ENCODE measurements at places on chromosomes 2 and 18.

DNA sequence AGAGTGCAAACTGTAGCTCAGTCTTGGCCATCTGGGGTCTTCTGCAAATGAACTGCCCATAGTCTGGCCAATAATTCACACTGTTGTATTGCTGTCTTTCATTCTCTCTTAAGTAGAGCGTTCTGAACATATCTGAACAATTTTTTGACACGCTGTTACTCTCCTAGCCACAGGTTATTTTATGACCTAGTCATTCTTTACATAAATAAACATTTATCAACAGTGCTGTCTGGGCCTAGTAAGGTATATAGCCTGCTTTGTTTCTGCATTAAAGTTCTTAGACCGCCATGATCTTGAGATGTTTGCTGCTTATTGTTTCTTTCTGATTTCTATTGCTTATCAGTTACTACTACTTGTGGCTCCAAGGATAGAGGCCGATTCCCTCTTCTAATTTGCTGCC, 226.4 kb downstream of the NEDD4L start:
- no peak for DNase-seq

- DNase-seq: no peak
These were observed 326.9 kb upstream of the UBE2E3 start for GRCh38 chr2:180653481-180653880.

GRCh38 chr18:45169610-45170009, 445.7 kb upstream of the SLC14A2 start:
- no peak for DNase-seq

GRCh38 chr2:230991598-230991997, 4.3 kb upstream of the SPATA3 start:
- DNase-seq: no peak

DNA sequence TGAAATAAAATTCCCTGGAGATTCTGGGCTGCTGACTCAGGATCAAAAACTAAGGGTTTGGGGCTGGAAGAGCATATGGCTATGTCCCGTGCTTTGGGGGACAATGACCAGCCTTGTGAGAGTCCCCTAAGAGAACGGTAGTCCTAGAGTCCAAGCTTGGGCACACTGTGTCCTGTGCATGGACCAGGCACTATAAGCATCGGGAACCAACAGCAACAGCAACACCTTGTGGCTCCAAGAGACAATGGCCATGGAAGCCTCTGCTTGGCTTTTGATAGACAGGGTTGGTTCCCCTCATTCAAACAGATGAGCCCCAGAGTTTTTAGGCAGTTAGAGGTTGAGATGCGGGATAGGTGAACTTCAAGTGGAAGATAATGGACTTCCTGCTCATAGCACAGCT, 294.4 kb upstream of the CHAC2 start:
- no peak for DNase-seq

DNA sequence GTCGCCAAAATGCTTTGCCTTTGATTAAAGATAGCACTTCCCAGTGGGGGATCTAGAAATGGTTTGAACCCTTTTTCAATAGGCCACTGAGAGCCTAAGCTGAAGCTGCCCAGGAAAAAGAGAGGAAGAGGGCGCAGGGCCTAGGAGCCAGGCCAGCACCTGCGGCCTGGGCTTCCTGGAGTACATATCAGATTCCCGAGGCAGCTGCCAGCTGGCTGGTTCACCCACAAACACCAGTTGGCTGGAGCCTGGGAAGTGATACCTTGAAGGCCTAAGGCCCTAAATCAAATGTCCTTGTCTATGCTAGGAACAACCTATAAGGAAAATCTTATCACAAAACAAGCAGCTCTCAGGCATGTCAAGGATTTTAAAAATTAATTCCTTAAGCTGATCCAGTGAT, 37.1 kb downstream of the ANKRD44 start:
- no peak for DNase-seq

GRCh38 chr2:12606472-12607000, 110.2 kb upstream of the TRIB2 start:
- DNase-seq: no peak

DNA sequence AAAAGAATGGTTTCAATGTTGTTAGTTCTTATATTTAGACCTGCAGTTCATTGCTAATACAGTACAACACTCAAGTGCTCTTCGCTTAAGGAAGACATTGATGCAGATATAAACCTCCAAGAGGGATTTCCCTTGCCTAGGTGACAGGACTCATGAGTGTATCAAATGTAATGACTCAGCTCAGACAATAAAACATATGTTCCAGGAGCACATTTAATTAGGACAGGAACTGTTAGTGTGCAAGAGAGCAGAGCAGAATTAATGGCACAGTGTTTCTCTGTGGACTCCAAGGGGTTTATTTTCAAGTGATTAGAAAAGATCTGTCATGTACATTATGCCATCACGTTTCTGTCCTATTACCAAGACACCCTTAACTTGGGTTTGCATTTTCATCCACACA, 375.0 kb downstream of the LRRTM4 start:
- DNase-seq: no peak

DNA sequence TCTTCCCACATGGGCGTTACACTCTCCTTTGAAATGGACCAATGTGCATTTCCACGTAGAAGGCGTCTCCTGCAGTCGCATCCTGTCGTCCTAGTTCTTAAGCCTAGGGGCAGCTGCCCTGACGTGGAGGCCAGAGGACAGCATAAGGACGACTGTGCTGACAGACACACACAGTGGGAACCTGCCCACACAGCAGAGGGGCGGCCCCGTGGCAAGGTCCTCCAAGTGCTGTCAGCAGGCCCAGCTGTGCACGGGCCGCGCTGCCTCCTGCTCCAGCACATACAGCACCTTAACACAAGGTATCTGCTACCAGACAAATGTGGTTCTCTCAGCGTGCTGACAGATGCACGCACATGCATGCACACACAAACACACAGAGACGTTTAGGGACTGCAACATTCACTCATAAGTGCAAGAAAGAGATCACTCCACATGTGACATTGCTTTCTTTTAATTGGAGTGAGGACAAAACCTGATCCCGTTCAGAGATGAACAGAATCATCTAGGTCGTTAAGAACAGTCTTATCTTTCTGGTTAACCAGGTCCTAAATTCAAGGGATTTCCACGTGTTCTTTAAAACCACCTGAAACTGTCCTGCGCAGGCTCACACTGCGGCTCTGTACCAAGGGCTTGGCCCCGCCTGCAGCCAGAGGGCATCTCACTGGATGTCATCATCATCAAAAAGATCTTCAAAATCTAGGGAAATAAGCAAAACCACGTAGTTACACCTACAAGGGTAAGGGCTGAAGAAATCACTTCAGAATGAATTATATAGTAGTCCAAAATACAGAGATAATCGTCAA, 5.5 kb downstream of the COPS9 start:
- DNase-seq: no peak

GRCh38 chr18:39494211-39494896, 1928.8 kb upstream of the CELF4 start:
- no peak for DNase-seq

DNA sequence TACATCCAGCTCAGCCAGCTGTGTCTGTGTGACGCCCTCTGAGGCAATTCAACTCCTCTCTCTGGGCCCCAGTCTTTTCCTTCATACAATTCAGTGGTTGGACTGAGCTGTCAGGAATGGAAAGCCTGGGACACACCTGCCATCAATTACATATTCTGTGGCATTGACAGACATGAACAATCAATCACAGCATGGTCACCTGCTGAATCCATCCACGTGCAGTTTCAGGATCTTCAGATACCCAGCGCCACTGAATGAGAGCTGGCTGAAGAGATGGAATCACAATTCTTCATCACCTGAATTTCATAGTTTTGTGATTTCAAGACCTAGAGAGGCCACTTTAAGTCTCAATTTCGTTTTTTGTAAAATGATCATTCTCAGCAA, 5.1 kb downstream of the ADRA2B start:
- no peak for DNase-seq

DNA sequence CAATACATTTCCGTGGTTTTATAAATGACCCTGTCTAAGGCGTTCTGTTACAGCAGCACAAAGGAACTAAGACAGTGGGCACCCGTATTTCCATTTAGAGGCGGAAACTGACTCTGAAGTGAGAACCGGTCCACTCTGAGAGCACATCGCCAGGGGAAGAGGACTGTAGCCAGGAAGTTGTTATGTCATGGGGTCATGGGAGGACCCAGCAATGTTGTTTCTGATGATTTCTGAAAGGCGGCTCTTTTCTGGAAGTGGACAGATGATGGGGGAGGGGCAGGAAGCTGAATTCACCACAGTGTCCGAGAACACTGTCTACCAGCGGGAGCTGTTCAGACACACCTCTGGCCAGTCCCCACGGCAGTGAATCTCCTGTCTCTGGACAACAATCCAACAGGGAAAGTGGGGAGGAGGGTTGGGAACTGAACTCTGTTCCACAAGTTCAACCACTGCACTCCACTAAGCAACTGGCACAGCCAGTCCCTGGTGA, 2.1 kb upstream of the LRRFIP1 start:
- DNase-seq: no peak

GRCh38 chr2:181372646-181373040, 84.5 kb upstream of the ITGA4 start:
- no peak for DNase-seq

- no peak for DNase-seq
These were observed 45.3 kb downstream of the KLHL29 start for GRCh38 chr2:23430263-23430662.

DNA sequence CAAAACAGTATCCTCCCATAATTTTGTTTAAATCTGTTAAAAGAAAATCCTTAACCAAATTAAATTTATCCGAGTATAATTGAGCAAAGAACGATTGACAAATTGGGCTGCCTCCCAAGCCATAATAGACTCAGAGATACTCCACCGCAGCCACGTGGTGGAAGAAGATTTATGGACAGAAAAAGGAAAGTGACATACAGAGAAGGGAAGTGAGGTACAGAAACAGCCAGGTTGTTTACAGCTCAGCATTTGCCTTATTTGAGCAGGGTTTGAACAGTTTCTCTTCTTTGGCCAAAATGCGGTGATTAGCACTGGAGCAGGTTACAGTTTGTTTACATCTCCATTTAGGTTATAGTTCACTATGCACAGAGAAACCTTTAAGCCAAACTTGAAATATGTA, 60.8 kb downstream of the KYNU start:
- no peak for DNase-seq

DNA sequence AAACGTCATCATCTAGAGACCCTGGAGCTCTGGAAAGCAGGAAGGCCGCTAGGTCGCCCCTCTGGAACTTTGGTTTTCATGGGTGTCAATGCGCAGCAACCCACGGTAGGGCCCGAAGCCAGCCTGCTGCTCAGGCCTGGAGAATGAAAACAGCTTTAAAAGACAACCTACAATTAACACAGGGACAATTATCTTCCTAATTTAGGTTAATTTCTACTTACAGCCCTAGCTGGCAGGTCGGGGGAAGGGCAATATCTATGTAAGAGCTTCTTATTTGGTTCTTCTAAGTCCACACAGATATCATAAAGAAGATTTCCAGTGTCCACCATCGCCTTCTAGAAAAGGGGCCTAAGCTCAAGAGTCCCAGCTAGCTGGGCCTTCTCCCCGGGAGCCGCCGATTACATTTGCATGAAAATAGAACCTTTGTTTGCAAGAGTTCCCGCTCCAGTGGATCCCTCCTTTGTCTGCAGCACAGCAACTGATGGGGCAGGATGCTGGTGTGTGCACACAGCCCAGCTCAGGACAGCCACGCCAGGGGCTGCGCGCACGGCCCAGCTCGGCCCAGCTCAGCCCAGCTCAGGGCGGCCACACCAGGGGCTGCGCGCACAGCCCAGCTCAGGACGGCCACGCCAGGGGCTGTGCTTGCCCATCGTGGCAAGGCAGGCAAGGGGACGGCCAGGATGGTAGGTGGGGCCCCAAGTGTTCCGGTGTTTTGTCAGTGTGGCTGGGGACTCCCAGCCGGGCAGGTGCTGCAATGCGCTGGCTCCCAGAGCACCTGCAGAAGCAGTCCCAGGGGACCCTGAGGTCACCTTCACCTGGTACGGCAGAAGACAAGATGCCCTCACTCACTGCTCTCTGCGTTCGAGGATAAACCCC, 109.1 kb downstream of the HDAC4 start:
- DNase-seq: no peak

GRCh38 chr2:172234716-172235691, 132.3 kb upstream of the DLX2 start:
- no peak for DNase-seq

- DNase-seq: no peak
These were observed 6.7 kb downstream of the SLC66A2 start for GRCh38 chr18:79944746-79945117.

DNA sequence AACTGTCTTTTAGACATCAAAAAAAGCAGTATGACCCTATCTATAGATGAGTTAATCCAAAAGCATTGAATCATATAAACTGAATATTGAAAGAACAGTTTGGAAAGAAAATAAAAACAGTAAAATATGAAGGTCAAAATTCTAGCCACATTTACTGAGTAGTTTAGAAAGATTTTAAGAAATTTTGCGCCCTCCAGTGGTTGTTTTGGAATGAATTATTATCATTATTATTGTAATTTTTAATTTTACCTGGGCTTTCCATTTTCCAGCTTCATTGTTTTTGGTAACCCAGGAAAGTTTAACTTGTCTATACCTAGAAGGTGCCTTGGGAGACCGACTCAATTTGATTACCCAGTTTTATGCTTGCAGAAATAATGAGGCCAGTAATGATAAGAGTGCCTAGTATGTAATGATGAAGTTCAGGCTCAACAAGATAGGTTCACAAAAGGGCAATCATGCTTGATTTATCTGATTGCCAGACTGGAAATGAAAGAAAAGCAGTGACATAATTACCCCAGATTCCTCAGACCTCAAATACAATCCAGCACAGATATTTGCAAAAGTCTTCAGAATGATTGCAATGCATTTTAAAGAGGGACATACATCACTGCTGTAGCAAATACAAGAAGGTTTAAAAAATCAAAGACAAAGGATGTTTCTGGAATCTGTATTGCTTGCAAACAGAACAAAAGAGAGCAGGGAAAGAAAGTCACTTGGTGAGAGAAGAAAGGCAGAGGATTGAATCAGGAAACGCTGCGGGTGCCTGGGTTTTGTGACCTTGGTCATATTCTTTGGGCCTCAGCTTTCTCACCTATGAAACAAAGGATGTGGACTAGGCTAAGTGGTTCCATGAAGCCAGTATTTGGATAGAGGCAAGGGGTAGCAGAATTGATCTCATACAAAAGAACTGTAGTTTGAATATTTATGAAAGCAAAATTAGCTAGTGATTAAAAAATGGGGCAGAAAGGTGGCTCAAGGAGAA, 153.8 kb downstream of the MAP2 start:
- no peak for DNase-seq

DNA sequence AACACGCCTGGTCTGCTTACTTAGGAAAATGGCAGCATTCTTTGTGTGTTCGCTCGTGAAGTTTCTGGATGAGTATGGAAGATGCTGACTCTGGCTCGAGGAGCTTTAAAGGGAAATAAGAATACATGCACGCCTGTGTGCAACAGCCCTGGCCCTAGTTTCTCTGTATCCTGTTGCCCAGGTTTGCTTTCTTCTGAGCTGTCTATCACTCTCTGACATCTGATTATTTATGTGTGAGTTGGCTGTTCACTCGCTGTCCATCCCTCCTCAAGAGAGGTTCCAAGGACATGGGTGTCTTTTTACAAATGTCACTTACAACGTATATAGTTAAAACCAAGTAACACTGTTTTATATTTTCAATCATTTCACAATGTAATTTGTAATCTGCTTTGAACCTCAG, 16.0 kb downstream of the SLC9A2 start:
- DNase-seq: no peak
